ENCODE measurements at places on chromosomes 11 and 22.

DNA sequence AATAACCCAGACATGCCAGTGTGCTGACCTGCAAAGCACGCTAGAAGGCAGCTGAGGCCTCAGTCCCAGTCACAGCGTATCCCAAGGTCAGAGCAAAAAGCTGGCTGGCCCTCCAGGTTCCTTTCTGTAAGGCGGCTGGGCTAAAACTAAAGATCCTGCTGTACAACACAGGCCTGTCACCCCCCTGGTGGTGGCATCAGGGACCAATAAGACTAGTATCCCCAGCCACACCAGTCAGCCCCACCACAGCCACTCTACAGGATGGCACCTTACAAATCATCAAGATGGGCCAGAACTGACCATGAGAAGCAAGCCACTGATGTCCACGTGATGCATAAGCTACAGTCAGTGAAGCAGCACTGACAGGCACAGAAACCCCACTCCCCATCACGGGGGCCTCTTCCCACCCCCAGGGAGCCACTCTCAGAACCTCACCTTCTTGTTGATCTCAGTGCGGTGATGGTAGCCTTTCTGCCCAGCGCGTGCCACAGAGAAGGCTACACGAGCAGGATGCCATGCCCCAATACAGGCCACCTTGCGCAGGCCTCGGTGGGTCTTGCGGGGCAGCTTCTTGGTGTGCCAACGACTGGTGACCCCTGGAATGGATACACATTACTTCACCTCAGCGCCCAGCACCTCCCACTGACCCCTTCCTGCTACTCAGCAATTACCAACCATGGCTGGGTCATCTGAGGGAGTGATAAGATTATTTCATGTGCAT lies 5.0 kb downstream of the RPL3 start:
- DNase-seq, result no peak

- no peak for DNase-seq
Observed at GRCh38 chr11:96708219-96708878, 318.5 kb downstream of the JRKL start.

DNA sequence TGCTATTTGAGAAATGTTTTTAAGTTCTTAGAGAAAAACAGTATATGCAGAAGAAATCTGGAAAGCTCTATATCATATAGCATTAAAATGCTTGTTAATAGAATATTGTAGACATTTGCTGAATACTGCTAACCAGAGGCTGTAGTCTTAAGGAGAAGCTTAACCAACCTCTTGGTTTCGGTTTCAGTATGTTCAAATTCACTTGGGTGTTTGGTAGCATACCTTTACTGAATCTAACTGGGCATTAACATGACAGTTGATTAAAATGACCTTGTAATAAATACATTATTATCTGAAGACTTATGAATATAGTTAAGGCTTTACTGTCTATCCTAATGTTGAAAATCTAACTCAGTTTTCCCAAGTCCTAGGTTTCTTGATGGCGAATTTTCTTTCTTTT lies 5.4 kb downstream of the PCF11 start:
- no peak for DNase-seq

DNA sequence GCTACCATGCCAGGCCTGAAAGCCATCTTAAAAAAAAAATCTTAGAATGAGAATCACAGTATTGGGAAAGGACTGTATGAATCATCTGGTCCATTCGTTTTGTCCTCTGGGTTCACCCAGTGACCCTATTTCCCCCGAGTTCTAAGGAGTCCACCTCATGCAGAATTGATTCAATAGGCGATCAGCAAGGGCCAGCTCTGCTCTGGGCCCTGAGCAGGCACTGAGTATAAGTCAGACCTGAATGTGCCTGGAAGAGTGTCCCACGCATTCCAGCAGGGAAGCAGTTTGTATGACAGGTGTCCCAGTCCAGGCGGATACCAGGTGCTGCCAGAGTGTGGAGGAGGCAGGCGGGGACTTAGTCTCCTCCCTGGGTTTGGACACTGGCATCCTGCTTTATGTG lies 883 bp upstream of the HMOX1 start:
- DNase-seq, result no peak

GRCh38 chr11:33912405-33913361 lies 20.8 kb upstream of the LMO2 start:
- DNase-seq, result no peak

DNA sequence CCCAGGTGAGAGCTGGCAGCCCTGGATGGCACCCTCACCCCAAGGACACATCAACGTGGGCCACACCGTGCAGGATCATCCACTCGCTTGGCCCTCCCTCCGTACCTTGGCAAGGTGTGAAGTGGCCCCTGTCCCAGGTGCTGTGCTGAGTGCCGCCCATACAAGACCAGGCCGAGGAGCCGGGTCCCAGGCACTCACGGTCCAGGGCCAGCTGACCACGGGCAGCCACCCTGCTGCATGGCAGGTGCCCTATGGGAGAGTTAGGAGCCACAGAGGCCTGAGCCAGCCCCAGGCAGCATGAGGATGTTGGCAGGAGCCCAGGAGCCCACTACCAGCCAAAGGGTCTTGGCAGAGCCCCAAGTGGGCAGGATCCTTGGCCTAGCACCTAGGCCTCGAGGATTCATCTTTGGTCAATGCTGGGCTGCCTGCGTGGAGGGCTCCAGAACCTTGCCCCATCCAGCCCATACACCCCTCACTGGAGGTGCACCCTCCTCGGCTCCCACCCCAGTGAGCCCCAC lies 19.6 kb downstream of the RTN4R start:
- DNase-seq, result no peak

DNA sequence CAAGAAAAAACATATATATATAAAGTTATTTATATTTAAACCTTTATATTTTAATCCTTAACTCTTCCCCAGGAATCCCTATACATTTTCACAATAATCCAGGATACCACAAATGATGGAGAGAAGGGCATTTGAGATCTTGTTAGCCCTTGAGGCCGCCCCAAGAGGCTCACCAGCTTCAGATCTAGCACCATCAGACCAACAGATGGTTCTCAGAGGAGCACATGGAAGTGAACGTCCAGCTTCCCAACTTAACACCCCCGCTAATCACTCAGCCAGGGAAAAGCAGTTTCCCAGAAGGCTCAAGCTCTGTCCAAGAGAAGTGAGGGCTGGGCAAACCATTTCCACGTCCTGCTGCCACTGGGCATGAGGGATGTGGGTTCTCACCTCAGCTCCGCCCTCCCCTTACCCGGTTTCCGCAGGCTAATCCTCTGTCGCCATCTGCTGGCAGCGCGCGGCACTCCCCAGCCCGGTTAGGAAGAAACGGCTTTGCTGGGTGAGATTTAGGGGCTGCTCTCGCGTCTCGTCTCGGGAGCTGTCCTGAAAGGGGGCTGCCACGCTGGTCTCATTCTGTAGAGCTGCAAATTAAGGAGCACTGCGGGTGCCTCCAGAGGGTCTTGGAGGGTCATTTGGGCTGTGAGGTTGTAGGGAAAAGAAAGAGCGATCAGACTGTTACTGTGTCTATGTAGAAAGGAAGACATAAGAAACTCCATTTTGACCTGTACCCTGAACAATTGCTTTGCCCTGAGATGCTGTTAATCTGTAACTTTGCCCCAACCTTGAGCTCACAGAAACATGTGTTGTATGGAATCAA lies 6.8 kb upstream of the FAM111A start:
- peak; percentile 68 for DNase-seq

DNA sequence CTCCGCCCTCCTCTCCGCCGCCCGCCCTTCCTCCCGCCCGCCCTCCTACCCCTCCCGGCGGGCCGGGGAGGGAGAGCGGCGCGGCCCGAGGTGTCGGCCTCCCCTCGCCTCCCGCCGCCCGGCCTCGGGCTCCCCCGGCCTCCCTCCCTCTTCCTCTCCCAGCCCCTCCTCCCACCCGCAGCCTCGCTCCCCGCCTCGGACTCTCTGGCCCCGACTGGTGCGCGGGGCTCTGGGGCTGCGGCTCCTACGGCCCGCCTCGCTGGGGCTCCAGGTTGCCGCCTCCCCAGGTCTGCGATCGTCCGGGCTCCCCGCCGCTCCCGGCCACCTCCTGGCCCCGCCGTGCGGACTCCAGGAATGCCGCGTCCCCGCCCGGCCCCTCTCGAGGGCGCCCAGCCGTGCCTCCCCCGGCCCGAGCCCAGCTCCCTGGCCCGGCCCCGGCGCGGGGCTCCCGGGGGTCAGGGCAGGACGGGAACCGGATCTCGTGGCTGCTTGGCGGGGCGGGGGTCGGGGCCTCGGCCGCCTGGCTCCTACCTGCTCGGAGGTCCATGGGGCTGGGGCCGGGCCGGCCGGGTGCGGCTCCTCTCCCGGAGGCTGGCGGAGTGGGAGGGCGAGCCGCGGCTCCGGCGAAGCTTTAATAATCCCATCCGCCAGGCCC lies at the start of gene CLCF1:
Gene CLCF1 (minus strand): TSS at position 606 of the 655 bp plus-strand sequence. CDS start 59 bp downstream, at position 547.
- peak; percentile 68 for DNase-seq

GRCh38 chr11:119370486-119371046 lies 10.9 kb downstream of the USP2 start:
- no peak for DNase-seq

GRCh38 chr11:26030399-26030798 lies 301.5 kb upstream of the ANO3 start:
- DNase-seq, result no peak

- DNase-seq, result no peak
Observed at GRCh38 chr11:130671801-130672700, 223.6 kb downstream of the ADAMTS15 start.

DNA sequence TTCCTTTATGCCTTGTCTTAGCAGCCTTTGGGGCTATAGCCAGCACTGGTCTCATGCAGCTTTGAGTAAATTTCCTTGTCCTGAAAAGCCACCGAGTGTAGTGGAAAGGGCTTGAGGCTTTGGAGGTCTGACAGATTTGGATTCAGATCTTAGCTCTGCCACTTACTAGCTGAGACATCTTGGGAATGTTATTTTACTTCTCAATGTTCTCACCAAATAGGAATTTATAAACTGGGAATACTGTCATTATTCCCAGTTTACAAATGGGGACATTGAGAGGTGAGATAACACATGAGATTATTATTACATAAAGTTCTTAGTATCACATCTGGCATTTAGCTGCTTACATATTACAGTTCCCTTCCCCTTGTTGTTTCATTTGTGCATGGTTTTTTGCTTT lies 95.5 kb downstream of the COMMD9 start:
- DNase-seq, result no peak

DNA sequence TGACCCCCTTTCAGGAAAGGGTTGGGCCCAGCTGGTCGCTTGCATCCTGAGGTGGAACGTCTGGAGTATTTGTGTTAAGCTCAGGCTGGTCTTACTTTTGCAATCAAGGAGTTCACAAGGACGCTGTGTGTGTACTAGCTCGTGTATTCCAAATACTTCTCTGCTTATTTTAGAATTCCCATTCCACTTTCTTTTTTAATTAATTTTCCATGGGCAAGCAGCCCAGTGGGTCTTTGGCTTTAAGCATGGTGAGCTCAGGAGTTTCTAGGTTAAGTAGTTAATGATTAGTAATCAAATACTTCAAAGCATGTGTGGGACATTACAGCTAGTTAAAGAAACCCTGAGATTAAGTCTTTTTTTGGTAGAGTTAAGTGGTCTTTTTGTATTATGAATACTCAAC lies 68.6 kb downstream of the CSNK2A3 start:
- no peak for DNase-seq

DNA sequence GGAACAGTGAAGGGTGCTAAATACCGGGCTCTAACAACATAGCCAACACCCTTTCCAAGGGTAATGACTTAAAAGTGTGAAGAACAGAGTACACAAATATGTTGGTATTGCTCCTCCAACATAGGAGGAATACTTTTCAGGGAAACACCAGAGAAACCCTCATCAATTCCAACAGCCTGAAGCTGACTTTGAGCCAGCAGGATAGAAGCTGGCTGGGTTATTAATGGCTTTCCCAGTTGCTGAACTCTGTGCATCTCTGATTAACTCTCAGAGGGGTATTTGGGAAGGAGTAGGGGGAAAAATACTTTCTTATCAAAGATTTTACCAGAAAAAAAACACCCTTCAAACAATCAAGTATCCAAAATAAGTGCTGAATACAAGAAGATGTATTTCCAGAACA lies 95.6 kb downstream of the AMBRA1 start:
- no peak for DNase-seq

GRCh38 chr11:67524480-67524808 lies 1.2 kb upstream of the CABP2 start:
- DNase-seq, result no peak

DNA sequence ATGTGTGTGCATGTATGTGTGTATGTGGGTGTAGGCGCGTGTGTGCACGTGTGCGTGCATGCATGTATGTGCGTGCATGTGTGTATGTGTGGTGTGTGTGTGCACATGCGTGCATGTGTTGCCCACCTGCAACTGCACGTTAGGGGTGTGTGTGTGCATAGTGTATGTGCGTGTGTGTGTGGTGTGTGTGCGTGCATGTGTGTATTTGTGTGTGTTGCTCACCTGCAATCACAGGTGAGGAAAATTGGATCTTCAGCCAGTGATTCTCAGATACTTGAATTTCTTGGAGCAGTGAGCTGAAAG lies 54.3 kb downstream of the ST14 start:
- DNase-seq, result no peak

- DNase-seq, result no peak
Observed at GRCh38 chr11:81959341-81959740, 774.3 kb downstream of the FAM181B start.

- no peak for DNase-seq
Observed at GRCh38 chr11:94196363-94196762, 67.7 kb downstream of the PANX1 start.

GRCh38 chr22:50551160-50551752 lies 5.6 kb downstream of the KLHDC7B start:
- no peak for DNase-seq

GRCh38 chr11:119236891-119237290 lies 30.8 kb downstream of the CBL start:
- DNase-seq, result no peak

GRCh38 chr11:79402912-79403311 lies 37.9 kb downstream of the TENM4 start:
- DNase-seq, result no peak

DNA sequence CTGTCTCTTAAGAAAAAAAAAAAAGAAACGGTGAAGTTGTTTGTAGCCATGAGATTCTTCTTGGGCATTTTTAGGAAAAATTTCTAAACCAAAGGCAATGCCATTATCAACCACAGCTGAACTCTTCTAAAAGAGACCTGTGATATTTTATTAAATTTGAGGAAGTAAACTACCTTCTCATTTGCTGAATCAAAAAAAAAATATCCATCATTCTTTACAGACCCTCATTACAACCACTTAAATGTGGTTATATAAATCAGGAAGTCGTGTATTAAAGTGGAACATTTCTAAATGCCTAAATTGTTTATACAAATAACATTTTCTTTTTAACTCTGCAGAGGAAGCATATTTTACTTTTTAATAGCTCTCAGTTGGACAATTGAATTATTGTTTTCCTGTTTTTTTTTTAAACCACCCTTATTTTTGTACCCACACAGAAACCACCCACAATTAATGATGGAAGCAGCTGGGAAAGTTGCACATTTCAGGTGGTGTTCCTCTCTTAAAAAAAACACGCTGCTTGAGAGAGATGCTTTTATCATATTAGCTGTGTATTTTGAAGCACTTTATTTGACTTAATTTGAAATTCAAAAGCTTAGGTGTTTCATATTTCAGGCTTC lies 91.2 kb downstream of the ARHGAP42 start:
- no peak for DNase-seq

GRCh38 chr11:36008584-36008983 lies 64.7 kb downstream of the LDLRAD3 start:
- DNase-seq, result no peak

- DNase-seq, result no peak
Observed at GRCh38 chr22:44354288-44354687, 41.5 kb upstream of the SHISAL1 start.
